Smooth muscle cell of the pulmonary artery (primary cell): ENCODE measurements at places on chromosomes 12 and 14. TPM values are rescaled to one million over a fixed set of nuclear protein-coding genes. Genes with fewer than 3 reads are reported as not detected.

LAG3 gene
- total RNA-seq = not detected in 2 replicates

GSKIP gene
- 18.4 and 22.0 TPM in 2 replicates for total RNA-seq

TMEM117 gene
- 9.8 and 10.2 TPM in 2 replicates for total RNA-seq

PTHLH gene
- 1.6 and 6.1 TPM in 2 replicates for total RNA-seq

PLEK2 gene
- 0.98 and 3.6 TPM in 2 replicates for total RNA-seq

LTB4R2 gene
- total RNA-seq = 3.0 and 4.8 TPM in 2 replicates

APOF gene
- total RNA-seq = not detected in 2 replicates

VRTN gene
- total RNA-seq = not detected in 2 replicates

PAX9 gene
- 0.10 and 0.52 TPM in 2 replicates for total RNA-seq
